Stimulated activated CD4-positive, alpha-beta T cell treated with anti-CD3 and anti-CD28 coated beads, Interleukin-1b, Interleukin-23, amount 100 ng/mL, for 1 hour (primary cell): ENCODE measurements at places on chromosomes 5 and 9.

- DNase-seq = no peak
Measured at GRCh38 chr9:121073038-121073437, 1.7 kb upstream of the CNTRL start.

GRCh38 chr9:10005206-10005605 lies 607.6 kb downstream of the PTPRD start:
- no peak for DNase-seq

DNA sequence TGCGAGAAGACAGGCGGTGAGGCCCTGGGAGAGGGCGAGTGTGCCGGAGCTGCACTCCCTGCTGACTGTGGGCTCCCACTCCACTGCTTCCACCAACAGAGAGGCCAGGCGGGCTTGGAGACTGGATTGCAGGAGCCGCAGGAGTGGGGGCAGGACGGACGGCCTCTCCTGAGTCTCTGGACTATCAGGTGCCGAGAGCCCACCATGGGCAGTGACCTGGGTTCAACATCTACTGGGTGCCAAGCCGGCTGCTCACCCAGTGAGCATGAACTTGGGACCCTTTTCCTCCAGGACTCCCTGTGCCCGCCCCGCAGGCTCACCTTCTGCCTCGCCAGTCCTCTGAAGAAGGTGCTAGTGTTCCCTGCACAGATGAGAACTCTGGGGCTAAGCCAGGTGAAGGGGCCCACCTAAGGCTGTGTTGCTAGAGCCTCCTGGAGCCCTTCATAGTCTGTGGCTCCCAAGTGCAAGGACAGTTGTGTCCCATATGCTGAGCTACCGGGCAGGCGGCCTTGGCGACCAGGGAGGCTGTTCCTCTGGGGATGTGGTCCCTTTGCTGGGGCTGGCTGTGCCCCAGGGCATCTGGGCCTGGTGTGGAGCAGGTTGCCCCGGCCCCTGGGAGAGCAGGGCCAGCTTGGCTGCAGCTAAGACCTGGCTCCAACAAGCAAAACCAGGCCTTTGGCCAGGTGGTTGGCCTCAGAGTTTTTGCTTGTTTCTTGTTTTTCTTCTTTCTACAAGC lies 77.7 kb upstream of the PHYKPL start:
- DNase-seq = no peak

DNA sequence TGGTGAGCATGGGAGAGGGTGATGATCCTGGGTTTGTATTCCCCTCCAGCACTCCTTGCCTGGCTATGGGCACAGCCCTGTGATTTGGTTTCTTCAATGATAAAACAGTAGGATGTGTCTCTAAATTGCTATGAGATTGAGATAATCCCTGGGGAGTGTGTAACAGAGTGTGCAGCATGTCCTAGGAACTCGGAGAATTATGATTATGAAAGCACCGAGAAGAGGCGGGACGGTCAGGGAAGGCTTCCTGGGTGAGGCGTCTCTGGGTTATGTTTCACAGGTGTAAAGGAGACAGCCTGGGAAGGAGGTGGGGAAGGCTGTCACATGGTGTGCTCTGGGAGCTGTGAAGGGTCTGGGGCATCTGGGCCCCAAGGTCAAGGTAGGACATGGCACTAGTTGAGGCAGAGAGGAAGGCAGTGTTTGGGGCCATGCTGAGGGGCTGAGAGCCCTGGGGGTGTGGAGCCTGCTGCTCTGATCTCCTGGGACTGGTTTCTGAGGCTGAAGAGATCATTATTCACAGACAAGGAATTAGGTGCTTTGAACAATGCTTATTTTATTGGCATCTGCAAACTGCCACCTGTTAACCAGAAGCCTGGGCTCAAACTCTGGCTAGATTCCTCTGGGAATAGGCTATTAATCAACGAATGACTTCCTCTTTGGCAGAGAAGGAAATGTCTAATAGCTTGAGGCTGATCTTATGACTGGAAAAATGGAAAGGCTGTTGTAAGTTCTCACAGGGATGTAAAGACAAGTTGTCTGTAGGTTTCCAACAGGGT lies 73.8 kb upstream of the IL12B start:
- no peak for DNase-seq

- DNase-seq = no peak
Measured at GRCh38 chr5:16884595-16884994, 51.5 kb downstream of the MYO10 start.

GRCh38 chr5:142324136-142324870 lies 518 bp downstream of the SPRY4 start:
- no peak for DNase-seq

DNA sequence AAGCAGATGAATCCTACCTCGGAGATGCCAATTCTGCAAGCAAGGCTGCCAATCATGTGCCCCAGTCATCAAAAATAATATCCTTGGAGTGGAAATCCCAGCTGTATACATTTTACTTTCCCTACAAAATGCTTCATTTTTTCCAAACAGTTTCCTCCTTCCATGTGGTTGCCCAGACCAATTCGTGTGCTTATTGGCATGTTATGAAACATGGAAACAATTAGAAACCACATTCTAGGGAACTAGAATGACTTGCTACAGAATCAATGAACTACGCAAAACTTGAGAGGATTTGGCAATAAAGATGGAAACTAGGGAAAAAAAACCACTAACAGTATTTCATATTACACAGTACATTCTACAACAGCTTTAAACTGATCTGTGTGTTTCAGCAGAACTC lies 584.5 kb upstream of the DMAC1 start:
- DNase-seq = no peak

- DNase-seq = no peak
Measured at GRCh38 chr5:107542428-107542827, 128.3 kb downstream of the EFNA5 start.

- DNase-seq = no peak
Measured at GRCh38 chr9:115575147-115575546, 457.2 kb upstream of the TNC start.

- DNase-seq = no peak
Measured at GRCh38 chr9:104604801-104605200, 626 bp downstream of the OR13C2 start.

- DNase-seq = no peak
Measured at GRCh38 chr5:81519217-81519905, 125.4 kb upstream of the ACOT12 start.

- DNase-seq = no peak
Measured at GRCh38 chr5:123787635-123788034, 275.7 kb downstream of the CSNK1G3 start.

DNA sequence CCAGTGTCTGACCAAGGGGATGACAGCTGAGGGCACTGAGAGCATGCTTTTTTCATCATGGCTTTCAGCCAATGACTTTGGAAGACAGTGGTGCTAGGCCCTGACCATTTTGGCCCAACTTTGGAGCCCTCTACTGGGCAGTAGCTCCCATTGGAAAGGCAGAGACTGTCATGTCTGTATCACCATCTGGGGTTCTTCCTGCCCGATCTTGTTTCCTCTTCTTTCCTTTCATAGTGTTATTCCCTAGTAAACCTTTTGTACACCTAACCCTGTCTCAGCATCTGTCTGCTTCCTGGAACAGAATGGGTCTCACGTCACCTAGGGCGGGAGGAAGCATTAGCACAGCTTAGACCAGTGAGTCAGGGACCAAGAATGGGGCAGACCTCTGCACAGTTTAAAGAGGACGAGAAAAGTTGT lies 97.4 kb upstream of the MAST4 start:
- DNase-seq = no peak

GRCh38 chr5:127426661-127427060 lies 90.8 kb upstream of the PRRC1 start:
- no peak for DNase-seq
